Activated CD4-positive, alpha-beta T cell treated with anti-CD3 and anti-CD28 coated beads, Interleukin-2, amount 50 U/mL, for 4 hours (primary cell): ENCODE measurements at places on chromosomes 11 and 22.

DNA sequence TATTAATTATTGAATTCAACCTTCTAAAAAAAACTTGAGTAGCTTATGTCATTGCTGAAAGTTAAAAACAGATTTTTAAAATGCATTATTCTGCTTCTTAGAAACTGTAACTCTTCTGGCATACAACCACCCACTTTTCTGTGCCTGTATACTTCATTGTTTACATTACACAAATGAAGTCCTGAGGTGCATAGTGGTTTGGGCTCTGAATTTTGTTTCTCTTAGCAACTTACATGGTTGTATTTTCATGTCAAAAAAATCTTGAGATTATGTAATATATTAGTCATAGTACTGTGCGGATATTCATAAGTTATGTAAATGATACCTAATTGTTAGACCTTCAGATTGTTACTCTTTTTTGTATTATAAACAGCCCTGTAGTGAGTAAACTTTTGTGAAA is 12.2 kb downstream of the SC5D start:
- DNase-seq = no peak

GRCh38 chr11:75667255-75667830 is 1.5 kb downstream of the MAP6 start:
- DNase-seq = no peak

DNA sequence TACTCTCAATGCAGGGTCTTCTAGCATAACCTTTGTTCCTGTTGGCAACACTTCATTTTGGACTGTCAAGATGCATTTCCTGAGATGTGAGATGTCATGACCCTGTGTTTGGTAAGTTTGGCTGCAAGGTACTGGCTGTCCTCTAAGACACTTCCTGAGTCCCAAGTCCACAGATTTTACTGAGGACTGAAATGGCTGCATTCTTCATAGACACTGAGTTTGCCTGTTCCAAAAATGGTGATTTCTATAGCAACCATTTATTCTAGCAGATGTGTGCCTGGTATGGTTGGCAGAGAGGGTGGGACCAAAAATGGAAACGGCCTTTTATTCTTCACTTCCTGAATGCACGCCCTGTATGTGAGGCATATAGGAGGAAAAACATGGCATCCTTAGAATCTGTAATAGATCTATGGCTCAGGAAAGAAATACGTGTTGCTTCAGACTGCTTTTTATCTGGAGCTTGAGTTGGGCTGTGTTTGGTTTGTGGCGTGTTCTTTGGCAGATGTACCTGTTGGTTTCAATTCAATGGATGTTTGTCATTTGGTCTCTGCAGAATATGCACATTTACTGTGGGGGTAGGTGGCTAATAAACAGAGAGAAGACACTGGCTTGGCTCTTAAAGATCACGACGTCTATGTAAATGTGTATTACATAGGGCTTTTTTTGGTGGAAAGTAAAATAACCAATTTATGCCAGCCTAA is 62.4 kb downstream of the ZBTB16 start:
- no peak for DNase-seq

DNA sequence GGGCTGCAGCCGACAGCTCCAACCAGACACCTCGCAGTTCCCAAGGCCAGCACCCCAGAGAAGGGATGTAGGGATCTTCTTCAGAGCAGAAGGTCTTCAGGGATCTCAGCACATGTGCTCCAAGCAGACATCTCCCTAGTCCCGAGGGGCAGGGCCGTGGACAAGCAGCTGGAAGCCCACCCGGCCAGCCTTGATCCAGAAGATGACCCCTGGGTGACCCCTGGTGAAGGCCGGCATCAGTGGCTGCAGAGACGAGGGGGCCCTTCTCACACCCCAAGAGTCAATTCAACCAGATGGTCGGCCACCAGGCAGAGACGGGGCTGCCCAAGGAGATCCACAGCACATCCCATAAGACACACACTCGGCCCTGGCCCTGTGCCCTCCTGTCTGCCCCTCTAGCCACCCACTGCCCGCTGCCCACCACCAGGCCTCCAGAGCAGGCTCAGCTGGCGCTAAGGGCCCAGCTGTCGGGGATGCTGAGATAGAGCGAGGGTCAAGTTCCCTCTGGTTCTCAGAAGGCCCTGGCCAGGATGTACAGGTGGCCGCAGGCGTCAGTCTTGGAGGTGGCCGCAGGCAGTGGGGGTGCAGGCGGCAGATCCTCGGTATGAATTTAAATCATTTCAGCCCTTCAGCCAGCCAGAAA is 168.3 kb downstream of the BRD1 start:
- DNase-seq = no peak

- DNase-seq = no peak
Observed at GRCh38 chr22:35589071-35589755, 27.9 kb downstream of the MB start.

DNA sequence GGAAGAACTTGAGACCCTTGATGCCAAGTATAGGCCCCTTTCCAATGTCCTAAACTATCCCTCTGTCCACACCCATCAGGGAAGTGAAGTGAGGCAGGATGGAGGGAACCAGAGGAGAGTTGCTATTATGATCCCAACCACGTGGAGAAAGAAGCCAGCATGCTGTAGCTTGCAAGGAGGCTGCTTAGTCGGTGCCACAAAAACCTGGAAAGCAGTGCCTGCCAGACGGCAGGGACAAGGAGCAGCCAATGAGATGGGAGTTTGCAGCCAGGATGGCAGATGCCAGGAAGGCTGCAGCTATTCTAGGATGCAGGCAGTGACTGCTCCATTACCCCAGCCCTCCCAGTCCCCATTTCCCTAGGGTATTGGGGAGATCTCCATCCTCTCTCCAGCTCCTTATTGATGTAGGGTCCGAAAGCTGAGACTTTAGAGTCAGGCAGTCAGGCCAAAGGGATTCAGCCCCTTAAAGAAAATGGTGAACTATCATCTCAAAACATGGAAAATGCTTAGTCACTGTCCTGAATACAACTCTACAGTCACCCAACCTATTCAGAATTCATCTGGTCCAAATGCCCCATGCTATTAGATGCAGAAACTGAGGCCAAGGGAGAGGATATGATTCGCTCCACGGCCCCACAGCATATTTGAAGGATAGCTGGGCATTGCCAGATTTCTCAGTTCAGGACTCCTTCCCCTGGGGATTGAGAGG is 18.4 kb upstream of the LRRC55 start:
- DNase-seq = no peak

- DNase-seq = no peak
Observed at GRCh38 chr22:28254396-28254795, 335.3 kb upstream of the PITPNB start.

- no peak for DNase-seq
Observed at GRCh38 chr11:23866641-23867040, 630.2 kb upstream of the LUZP2 start.

GRCh38 chr11:121625777-121626506 is 173.2 kb upstream of the SORL1-AS1 start:
- DNase-seq = no peak

DNA sequence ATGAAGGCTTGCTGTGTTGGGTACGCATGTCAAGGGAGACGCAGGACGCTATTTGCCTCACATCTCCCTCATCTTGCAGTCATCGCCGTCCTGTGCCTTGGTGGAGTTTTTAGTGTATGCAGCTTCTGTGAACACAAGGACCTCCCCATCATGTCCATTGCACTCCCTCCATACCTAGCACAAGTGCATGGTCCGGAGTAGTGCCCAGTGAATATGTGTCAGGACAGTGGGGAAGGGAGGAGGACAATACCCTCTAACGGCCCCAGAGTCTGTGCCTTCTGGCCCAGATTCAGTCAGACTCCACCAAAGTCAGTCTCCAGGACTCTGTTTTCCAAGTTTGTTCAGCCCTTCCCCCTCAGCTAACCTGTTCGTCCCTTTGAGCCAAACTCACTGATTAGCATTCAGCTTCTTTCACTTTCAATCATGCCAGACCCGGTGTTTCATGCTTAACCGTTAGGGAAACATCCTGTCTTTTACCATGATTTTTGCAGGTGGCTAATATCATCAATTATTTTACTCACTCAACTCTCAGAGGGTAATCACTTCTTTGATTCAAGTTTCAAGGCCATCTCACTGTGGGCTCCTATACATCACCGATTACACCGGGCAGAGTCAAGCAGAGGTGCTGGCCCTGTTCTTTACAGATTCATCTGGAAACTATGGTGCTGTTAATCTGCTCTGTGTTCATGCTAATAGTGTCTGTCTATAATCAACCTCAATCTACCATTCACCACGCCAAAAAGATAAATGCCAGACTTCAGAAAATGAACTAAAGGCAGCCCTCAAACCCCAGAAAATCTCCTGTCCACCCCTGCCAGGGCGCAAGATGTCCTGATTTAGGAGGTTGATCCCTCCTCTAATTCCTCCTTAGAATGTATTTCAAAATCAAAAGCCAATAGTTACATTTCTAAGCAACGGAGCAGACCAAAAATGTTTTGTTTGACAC is 156.5 kb downstream of the RRAS2 start:
- no peak for DNase-seq

GRCh38 chr11:41121600-41121999 is 337.9 kb downstream of the LRRC4C start:
- DNase-seq = no peak

GRCh38 chr11:78428266-78428636 is 10.6 kb upstream of the GAB2 start:
- no peak for DNase-seq

GRCh38 chr11:125842321-125842948 is 9.3 kb downstream of the PATE4 start:
- DNase-seq = no peak

GRCh38 chr11:35622070-35622469 is 3.8 kb downstream of the FJX1 start:
- no peak for DNase-seq

DNA sequence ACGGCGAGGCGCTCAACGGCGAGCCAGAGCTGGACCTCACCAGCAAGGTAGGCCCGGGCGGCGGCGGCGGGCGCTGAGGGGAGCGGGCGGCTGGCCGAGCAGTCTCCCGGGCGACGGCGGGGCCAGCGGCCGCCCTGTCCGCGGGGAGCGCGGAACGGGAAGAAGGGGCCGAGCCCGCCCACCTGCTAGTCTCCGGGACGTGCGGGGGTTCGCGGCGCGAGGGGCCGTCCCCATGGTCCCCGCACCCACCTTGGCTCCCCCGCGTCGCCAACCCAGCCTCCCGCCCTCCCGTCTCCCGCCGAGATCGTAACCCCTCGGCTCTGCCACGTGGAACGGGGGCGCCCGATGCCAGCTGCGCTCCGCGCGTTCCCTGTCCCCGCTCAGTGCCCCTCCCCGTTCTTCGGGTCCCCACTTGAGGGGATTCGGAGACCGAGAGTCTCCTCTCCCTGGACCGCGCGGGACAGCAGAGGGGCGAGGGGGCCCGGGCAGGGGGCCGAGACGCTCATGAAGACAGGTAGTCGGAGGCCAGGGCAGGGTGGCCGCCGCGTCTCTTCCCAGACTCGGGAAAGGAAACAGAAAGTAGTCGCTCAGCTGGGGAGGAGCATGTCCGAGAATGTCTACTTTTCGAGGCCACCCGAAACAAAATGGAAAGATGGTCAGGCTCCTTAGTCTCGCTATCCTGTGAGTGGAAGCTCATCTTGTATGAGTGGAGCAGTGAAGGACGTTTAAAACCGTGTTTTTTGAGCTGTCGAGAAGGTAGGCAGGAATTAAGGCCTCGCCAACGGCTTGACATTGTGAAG is 557 bp downstream of the GTPBP1 start:
- DNase-seq = peak; percentile 19

- DNase-seq = no peak
Observed at GRCh38 chr11:134973801-134974200, 561.8 kb upstream of the B3GAT1 start.

DNA sequence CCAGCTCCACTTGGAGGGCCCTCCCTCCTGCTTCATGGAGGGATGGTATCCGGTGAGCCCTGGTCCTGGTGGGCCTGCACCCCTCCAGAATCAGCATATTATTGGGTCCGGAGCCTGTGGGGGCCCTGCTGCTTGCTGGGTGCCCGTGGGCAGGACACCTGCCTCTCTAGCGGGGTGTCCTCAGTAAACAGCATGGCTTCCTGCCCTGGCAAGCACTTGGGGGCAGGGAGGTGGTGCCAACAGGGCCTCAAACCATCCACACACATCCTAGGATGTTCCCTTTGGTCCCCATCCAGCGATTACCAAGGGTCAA is 108.3 kb downstream of the CTTN start:
- no peak for DNase-seq

- no peak for DNase-seq
Observed at GRCh38 chr22:22180738-22181285, 63.8 kb upstream of the VPREB1 start.

DNA sequence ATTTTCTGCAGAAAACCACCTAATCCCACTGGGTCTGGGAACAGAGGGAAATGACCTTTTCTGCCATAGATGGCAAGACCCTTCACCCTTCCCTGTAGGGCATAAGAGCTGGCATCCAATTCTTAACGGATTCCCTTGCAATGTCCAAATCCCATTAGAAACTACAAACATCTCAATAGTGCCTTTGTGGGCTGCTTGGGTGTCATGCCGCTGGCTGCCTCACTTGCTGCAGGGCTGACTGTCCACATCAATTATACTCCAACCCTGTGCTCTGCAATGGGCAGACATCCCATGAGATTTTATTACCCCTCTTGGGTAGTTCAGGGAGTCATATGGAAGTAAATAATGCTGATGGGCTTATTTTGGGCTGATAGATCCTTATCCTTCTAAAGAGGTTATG is 7.3 kb downstream of the GRAP2 start:
- DNase-seq = no peak

GRCh38 chr22:26768952-26769351 is 111.6 kb downstream of the MIAT start:
- DNase-seq = no peak

DNA sequence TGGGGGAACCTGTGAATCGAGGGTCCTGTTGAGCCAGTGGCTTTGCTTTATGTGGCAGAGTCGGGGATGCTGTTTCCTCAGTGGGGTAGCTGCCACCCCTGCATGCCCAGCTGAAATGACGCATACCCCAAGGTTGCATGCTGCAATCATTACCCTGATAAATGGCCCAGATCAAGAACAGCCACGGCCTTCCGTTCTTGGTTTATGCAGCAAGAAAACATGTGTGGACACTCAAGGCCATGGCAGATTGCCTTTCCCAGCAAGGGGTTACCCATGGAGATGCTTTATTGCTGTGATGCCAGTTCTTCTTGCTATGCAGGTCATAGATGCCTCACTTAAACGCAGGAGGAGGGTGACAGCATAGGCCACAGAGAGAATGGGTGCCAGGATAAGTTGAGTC is 14.3 kb upstream of the SREBF2 start:
- DNase-seq = no peak

- no peak for DNase-seq
Observed at GRCh38 chr11:74168838-74169237, 2.0 kb downstream of the C2CD3 start.

- DNase-seq = peak; percentile 50
Observed at GRCh38 chr11:118202599-118203422, 22.0 kb downstream of the JAML start.
